Stimulated activated CD4-positive, alpha-beta T cell treated with anti-CD3 and anti-CD28 coated beads, TNF-alpha, amount 100 ng/mL, for 4 hours (primary cell): ENCODE measurements at places on chromosomes 2 and 18.

DNA sequence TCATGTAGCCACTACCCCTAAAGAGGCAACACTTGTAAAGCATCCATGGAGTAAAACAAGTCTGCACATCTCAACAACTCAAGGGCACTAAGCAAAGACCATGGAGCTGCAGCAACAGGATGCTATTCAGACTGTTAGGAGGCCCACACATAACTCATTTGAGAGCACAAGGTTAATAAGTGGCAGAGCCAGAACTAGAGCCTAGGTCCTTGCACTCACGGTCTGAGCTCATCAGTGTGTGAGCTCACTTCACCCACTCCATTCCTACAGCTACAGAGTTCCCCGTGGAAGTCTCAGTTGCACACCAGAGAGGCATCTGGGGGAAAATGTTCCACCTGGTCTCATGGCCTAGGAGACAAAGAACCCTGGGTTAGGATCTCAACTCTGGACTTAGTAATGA, 35.0 kb downstream of the TTC32 start:
- no peak for DNase-seq

- DNase-seq, result no peak
Observed at GRCh38 chr2:3291750-3292149, 85.9 kb downstream of the EIPR1 start.

GRCh38 chr18:50053111-50053510, 141.8 kb downstream of the MYO5B start:
- DNase-seq, result no peak

- DNase-seq, result no peak
Observed at GRCh38 chr18:60266558-60266957, 106.0 kb downstream of the MC4R start.

DNA sequence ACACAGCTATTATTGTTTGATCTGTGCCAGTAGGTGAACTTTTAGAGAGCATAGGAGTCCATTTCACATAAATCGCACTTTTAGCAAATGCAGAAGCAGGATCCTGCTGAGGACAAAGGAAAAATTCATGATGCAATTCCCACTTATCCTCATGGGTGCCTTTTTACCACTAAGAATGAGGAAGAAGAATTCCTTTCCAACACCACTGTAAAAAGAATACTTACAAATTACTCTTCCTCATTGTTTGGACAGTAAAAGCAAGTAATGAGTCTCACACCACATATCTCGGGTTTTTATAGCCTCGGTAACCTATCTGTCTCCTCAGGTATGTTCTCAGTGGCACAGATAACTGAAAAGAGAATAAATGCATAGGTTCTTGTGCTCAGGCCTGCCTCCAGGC, 238.5 kb downstream of the MTX2 start:
- DNase-seq, result no peak

DNA sequence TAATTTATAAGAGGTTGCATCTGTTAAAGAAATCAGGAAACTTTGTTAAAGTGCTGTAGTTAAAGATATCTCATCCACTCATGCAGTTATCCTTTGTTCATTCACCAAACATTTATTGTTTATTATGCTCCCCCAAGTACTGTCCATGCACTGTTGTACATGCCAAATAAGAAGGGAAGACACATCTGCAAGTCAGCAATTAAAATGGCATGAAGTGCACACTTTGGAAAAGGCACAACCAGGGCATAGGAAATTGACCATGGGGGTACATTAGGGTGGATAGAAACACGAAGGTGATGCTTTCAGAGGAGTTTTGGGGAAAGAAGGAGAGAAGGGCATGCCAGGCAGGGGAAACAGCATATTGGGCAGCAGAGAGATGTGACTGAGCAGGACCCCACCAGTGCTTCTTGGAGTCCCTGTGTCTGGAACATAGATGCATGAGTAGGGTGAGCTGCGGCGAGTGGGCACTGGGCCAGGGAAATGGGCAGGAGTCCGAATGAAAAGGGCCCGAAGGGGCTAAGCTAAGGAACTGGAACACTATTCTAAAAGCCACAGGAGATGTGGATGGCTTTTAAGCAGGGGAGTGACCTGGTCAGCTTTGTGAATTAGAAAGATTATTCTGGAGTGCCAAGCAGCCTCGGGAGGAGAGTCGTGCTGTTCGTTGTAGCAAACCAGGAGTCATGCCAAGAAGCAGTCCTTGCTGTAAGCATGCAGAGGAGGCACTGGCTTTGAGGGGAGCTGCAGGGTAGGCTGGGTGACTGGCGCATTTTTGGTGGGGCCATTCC, 316.3 kb downstream of the AGPS start:
- DNase-seq, result no peak

GRCh38 chr2:173323371-173323770, 31.3 kb upstream of the CDCA7 start:
- no peak for DNase-seq

DNA sequence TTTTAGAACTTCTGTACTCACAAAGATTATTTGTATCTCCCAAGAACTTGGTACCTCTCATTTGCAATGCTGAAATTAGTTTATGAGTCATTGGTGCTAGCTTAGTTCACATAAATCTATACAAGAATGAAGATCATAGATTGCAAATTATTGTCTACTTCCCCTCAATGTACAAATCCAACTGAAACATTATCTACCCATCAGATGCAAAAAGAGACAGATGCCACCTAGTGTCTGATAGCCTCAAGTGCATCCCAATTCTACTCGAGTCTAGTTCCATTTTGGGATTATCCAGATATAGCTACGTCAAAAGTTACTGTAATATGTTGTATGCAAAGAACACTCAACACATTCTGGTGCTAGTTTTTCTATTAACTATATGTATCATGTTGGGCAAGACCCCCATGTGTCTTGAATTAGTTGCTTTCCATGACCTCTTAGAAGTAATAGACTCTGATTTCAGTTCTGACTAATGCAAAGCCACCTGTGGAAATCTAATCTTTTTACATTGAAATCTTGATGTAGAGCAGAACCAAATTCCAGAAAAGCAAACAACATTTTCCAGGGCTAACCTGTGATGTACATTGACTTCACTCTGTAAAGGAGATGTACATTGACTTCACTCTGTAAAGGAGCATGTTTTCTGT, 210.0 kb downstream of the RBM43 start:
- DNase-seq, result no peak

DNA sequence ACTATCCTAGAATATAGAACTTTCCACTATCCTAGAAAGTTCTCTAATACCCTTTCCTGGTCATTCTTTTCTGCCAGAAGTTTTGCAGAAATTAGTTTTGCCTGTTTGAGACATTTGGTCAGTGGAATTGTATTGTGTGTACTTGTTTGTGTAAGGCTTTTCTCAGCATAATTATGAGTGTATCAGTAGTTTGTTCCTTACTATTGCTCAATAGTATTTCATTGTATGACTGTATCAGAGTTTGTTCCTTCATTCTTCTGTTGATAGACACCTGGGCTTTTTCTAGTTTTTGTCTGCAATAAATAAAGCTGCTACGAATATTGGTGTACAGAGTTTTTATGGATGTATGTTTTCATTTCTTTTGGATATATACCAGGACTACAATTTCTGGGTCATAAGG, 27.2 kb downstream of the CCDC138 start:
- no peak for DNase-seq

GRCh38 chr2:23410596-23410995, 25.6 kb downstream of the KLHL29 start:
- no peak for DNase-seq

DNA sequence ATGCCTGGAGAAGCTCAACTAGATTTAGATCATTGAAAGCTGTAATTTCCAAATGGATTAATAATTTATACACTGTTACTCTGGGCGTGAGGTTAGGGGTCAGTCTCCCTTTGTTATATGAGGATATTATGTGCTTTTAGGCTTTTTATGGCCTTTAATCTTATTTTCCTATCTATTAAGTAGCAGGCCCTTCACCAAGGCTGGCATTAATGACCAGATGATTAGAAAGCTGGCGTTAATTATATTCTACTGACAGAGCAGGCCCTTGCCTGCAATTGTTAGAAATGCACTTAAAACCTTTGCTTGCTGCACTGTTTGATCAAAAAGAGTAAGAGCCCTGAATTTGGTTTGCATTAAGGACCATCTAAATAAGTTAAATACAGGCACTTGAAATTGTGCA, 75.3 kb downstream of the EPAS1 start:
- DNase-seq, result no peak

DNA sequence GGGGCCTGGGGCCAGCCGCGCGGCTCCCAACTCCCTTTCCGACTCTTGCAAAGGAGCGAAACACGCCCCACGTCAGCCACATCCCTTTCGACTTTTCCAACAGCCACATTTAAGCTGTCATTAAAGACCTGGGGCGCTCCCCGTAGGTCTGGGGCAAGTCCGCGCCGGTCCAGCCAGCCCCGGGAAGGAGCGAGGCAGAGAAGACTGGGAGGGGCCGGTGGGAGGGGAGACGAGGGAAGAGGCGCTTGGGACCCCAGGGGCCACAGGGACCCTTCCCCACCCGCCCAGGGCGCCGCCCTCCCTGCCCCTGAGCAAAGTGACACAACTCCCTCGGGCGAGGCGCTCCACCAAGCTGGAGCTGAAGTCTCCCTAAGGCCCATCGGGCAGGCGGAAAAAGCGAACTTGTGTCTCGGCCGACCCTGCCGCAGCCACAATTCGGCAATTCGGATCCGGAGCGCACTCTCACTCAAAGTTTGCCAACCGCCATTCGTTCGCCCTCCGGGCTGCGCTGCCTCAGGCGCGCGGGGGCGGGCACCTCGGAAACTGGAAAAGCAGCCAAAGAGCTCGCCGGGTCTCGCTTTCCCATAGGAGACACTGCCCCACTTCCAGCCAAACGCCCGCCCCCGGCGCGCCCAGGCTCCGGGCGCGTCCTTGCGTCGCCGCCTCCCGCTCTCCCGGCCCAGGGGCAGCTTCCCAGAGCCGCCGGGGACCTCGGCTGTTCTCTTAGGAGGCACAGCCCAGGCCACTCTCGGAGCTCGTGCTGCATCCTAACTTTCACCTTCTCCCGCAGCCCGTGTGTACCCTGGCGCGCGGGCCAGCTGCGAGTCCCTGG, 1.1 kb upstream of the KCTD1 start:
- DNase-seq, result no peak

DNA sequence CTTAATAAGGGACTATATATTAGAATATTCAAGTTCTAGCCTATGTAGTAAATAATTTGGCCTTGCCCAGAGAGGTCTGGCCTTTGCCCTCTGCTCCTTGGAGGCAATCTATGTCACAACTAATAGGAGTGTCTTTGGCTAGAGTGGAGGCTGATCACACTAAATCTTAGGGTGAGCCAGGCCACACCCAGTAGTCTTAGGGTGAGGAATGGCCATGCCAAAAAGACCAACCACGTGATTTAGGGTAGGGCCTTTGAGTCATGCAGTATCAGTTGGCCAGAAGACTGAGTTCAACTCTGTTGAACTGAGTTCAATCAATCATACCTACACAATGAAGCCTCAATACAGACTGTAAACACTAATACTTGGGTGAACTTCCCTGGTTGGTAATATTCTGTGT, 26.0 kb upstream of the FLACC1 start:
- no peak for DNase-seq

DNA sequence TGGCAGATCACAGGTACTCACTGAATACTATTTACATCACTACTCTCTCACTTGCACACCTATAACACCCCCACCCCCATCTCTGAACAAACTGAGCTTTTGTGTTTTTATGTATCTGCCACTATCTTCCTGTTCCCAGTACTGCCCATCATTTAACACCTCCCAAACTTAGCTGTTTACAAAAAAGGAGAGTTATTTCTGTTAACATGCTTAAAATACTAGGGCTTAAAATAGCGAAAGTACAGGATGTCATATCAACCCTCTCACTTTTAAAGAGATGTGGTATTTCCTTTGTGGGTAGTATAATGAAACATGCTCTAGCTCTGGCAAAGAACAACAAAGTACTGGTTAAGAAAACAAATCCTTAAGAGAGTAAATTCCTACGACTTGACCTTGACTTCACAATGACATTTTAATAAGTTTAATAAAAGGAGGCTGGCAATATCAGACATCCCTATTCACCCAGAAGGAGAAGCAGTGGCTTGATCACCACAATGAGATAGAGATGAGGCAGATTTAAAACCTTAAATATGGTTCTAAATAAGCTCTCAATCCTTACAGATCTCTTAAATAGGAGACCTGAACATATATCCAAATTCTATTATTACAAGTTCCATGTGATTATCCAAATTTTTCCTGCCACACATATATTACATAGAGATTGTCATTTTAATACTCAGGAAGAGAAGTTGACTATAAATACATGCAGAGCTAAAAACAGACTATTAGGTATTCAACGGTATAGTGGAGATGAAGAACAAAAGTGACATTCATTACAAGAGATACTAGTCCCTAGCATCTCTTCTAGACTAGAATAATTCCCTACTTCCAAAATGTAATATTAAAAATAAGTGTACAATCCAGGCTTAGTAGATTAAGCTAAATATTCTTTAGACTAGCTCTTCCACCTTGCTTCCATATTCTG, 36.9 kb downstream of the TRAK2 start:
- no peak for DNase-seq

DNA sequence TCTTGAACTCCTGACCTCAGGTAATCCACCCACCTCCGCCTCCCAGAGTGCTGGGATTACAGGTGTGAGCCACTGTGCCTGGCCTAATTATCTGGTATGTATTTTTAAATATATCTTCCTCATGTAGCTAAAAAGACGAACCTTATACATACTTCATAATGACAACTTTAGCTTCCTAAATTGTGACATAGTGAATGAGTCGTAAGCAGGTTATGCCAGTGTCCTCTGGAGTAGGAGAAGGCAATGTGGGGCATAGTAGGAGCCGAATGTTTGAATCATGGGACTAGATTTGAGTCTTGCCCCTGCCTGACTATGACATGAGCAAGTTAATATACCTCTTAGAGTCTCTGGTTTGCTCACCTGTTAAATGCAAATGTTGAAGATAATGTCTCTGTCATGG, 95.8 kb upstream of the FOSL2 start:
- DNase-seq, result no peak

DNA sequence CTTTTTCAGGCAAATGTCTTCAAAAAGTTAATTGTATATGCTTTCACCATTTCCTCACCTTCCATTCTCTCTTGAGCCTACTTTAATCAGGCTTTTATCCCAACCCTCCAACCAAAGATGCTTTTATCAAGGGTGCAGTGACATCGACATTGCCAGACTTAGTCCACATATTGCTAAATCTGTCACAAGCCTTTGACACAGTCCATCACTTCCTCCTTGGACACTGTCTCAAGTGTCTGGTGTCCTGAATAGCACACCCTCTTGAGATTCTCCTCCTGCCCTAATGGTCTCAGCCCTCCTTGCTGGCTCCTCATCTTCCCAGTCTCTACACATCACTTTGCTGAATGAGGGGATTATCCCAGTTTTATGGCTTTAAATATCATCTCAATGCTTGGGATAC, 147.5 kb upstream of the SLC39A10 start:
- no peak for DNase-seq

DNA sequence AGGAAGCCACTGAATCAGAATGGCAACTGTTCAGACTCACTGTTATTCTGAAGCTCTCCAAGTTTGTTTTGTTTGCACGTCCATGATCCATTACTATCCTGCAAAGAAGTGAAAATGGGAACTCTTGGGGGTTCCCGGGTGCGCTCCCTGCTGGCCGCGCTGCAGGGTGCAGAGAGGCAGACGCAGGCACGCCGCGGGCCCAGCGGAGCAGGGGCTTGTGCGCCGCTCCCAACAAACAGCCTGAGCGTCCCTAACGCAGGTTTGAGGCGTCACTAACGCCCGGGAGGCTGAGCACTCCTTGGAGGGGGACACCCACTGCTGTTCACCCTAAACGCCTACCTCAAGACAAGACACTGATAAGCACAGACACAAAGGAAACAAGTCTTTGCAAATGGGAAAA, 14.3 kb upstream of the PIEZO2 start:
- DNase-seq, result no peak

GRCh38 chr2:240623531-240624010, 1.7 kb upstream of the GPR35 start:
- no peak for DNase-seq
